ENCODE measurements at places on chromosomes 2 and 18. TPM values are rescaled to one million over a fixed set of nuclear protein-coding genes. Genes with fewer than 3 reads are reported as not detected.

NXPH2 gene
- total RNA-seq, result not detected

DNA sequence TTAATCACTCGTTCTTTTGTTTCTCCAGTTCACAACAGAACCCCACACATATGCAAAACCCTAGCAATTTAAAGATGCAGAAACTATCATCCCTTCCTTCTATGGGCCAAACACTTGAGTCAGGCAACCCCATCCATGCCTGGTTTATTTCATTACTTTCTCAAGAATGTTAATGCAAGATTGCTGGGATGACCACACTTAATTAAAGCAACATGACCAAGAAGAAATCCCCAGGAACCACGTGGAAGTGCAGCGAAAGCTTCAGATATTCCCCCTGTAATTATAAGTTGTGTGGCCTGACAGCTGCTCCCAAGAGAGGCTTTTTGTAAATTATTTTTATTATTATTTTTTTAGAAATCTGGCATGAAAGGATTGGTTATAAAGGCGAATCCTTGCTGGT, 246.2 kb upstream of the ID2 start:
- DNase-seq, result no peak

DHRS9 gene
- total RNA-seq, result not detected

OSBPL1A gene
- 71.4 TPM for total RNA-seq

TXNDC9 gene
- 15.2 TPM for total RNA-seq

DNA sequence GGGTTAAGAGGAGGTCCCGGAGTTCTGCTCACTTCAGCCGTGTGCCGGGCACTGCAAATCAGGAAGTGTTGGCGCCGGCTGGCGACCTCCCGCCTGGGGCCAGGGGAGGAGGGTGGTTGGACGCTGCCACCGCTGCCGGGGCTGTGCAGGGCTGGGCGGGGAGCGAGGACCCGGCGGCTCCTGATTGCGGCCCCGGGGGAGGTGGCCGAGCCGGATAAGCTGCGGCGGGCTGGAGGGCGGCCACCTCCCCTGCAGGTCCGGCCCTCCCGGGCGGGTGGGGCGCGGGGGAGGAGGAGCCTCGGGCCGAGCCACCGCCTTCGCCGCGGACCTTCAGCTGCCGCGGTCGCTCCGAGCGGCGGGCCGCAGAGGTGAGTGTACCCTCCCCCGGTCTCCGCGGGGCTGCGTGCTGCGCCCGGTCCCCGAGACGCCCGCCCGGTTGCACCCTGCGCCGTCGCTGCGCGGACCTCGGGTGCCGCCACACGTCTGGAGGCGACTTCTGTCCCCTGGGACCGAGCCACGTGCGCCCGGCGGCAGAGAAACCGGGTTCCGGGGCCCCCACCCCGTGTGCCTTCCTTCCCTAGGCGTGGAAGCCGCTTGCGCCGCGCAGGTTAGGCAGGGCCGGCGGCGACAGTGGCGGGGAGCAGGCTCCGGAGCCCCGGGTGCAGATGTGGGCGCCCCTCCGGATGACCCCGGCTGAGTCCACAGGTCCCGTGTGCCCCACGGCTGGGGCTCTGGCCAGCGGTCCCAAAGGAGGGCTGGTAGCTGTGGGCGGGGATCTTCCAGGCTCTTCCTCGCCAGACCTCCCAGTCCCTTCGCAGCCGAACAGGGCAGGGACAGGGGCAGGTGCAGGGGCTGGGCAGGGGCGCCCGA, at the start of gene STEAP3:
STEAP3 (plus strand) TSS at position 314 of the 870 bp plus-strand sequence. CDS start 7,179 bp downstream, outside the sequence.
- DNase-seq, result peak; percentile 86

DNA sequence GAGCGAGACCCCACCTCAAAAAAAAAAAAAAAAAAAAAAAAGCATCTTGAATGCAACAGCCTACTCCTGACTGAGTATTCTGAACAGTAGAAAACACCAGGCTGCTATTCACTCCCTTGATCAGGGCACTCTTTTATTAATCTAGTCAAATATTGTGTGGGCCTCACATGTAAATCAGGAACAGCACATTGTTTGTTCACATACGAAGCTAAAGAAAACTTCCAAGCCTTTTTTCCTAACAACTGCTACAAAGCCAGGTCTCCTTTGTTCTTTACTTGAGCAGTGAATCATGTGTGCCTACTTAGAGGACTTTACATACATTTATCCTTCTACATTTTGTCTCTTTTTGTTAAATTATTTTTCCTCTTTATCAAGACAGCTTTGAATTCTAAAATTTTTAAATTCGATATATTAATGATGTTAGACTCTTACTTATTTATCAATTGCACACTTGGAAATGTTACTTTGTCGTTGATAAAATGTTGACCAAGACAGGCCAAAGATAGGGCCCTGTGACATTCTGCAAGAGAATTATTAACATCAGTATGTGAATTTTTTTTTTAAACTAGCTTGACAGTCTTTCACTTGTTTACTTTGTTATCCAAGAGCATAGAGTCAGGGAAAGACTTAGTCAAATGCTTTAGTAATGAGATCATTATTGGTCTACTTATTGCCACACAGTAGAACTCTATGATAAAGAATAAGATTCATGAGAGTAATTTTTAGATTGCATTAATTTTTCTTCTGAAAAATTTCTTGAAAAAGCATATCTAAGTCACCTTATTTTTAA, 13.2 kb downstream of the SPATS2L start:
- DNase-seq, result no peak

DNA sequence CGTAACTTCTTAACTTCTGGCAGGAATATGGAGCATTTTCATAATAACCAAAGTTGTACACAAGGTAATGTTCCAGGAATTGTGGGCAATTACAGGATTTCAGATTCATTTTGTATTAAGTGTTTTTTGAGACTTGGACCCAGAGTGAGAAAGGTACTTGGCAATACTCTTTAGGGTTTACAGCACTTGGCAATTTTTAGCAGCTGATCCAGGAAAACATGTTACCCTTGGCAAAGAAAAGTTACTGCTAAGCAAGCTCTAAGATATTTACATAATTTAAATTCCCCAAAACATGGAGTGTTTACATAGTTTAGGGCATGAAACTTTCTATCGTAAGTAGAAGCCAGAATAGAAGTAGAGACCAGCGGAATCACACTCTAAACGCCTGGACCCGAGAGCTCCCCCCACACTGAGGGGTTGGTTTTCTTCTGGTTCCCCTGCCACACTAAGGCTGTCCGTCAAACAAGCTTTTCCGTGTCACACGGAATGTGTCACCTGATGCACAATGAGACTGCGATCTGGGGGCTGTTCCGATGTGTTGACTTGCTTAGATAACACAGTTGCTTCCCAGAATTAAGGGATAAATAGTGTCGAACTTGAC, 177.1 kb downstream of the PTGR3 start:
- no peak for DNase-seq

GRCh38 chr2:166090908-166091307, 36.9 kb downstream of the SCN1A start:
- no peak for DNase-seq

DNA sequence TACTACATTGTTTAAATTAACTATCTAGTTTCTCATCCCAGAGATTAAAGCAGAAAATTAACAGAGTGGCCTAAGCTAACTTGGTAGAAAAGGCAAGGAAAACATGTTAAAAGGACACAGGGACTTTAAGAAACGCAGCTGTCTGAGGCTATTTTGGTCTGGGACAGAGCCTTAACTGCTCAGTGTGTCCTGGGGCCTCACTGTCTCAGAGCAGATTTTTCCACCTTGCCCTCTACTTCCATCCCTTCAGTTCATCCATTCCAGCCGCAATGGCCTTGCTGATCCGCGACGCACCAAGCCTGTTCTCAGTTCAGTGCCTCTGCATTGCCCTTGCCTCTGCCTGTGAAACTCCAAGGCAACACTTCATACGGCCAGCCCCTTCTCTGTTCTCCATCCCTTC, 114.9 kb upstream of the OSR1 start:
- DNase-seq, result no peak

GRCh38 chr2:53445383-53446070, 322.1 kb upstream of the CHAC2 start:
- no peak for DNase-seq

DNA sequence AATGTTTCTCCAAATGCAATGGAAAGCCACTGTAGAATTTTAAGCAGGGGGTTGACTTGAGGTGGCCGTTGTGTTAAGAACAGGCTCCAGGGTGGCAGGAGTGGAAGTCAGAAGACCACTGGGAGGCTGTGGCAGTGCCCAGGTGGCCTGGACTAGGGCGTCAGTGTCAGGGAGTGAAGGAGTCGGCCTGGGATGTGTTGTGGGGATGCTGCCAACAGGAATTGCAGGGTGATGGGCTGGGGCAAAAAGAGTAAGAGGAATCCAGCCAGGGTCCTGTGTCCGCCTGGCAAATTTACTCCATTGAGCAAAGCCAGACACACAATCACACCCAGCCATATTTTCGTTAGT, 55.1 kb downstream of the ACAA2 start:
- DNase-seq, result no peak

DNA sequence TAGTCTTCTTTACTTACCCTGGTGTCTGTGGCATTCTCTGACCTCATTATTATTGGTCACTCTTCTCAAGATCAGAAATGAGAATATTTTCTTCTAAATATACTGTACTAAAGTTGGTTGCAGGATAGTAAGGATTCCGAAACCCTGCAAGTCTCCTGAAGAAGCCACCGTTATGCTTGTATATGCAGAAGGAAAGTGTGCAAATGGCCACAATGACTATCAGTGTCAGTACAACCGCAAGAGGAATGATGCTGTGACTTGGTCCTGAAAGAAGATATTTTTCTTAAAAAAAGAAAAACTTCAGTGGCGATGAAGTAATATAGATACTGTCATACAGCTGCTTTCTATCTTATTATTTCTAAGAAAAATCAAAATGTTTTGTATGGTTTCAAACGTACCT, 120.7 kb downstream of the PLA2R1 start:
- DNase-seq, result no peak

GRCh38 chr2:188297978-188298377, 6.3 kb downstream of the GULP1 start:
- DNase-seq, result no peak

Data from psoas muscle (tissue), 8 donors.